ENCODE measurements at places on chromosomes 4 and X. TPM values are rescaled to one million over a fixed set of nuclear protein-coding genes. Genes with fewer than 3 reads are reported as not detected.

The SASH3 gene
- not detected for total RNA-seq

The CXCL8 gene
- total RNA-seq, result 5.6 TPM

The USP27X gene
- 1.2 TPM for total RNA-seq

The NAT8L gene
- total RNA-seq, result under 0.01 TPM

The PABPC1L2B gene
- total RNA-seq, result not detected

The RAB28 gene
- total RNA-seq, result 10.7 TPM

The H2BW2 gene
- not detected for total RNA-seq

The SPIN4 gene
- total RNA-seq, result 4.2 TPM

The NPY1R gene
- total RNA-seq, result not detected

Measured in bronchus fibroblast of lung (primary cell).